ENCODE measurements at places on chromosomes 12 and 14.

DNA sequence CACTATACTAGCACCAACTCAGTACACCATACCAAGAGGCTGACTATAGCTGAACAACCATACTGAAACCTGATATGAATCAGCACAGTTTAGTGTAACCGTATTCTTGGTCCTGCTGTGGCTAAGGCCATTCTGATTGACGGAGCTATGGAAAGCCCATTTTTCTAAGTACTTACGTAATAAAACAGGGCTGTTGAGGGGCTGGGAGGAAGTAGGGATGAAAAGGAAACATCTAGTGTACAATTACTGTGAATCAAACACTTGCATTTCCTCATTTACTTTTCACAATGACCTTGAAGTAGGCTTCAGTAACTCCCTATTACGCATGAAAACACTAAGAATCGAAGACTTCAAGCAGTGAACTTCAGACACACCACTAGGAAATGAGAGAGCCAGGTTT lies 198.2 kb downstream of the BTG1 start:
- no peak for DNase-seq

DNA sequence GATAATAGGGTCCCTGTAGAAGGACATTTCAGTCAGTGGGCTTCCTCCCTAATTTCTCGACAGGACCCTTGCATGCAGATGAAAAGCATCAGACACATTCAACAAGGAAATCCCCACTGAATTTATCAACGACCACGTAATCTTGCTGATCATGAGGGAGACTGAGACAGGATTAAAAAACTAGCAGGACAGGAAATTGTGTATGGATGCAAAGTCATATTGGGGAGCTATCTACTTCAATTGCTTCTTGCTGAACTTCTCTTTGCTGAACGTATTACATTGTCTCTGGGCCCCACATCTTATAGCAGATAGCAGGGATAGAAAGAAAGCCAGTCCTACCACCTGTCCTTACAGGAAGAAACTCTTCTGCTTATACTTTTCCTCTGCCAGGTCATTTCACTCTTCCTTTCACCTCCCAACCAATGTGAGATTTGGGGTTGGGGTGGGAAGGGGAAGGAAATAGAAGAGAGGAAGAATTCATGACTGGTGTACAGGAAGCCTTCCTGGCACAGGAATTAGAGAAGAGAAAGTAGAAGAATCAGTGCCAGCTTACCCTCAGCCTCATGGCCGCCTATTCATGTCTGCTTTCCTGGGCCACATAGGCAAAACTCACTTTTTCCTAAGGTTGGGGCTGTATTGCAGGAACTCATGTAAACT lies 333.3 kb downstream of the ZFP36L1 start:
- no peak for DNase-seq

- DNase-seq, result no peak
These were observed 12.4 kb upstream of the NRXN3 start for GRCh38 chr14:78157494-78158437.

DNA sequence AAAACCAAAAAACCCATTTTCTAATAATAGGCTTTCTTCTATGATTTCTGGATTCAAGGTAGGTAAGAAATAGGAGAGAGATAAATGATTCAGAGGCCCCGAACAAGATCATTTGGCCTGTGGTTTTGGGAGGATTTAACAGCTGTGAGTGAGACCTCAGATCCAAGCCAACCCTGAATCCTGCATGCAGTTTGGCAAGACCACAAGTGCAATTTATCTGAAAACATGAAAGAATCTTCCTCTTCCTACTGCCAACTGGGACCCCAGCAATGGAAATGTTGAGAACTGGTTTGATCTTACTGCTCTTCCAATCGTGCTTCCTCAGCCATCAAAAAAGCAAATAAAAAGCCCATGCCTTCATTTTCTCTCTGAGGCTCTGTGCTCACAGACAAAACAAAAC lies 519.7 kb upstream of the TBX3 start:
- no peak for DNase-seq

- no peak for DNase-seq
These were observed 51.3 kb downstream of the LRCOL1 start for GRCh38 chr12:132558861-132559623.

DNA sequence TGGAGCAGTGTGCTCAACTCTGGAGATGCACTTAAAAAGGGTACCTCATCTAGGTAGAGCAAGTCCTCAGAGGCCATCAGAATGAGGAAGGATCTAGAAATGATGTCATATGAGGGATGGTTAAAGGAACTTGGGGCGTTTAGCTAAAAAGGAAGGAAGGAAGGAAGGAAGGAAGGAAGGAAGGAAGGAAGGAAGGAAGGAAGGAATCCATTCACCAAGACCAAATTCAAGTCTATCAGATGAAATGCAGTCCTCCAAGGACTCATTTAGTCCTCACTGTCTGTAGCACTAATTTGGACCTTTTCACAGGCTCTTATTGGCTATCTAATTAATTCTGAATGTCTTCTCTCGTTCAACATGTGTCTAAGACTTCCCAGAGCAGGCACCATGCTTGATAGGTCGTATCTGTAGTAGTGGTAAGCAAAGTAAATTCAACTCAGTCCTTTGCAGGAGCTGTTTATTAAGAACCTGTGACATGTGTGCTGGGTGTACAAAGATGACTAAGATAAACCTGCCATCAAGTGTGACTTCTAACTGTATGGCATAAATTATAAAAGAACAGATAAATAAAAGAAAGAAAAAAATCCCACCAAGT lies 63.5 kb downstream of the LLPH start:
- DNase-seq, result no peak

- peak; percentile 38 for DNase-seq
These were observed 335.1 kb downstream of the DUSP6 start for GRCh38 chr12:89016970-89017778.

GRCh38 chr14:73452341-73453186 lies 5.8 kb downstream of the NUMB start:
- DNase-seq, result no peak

- DNase-seq, result no peak
These were observed 116.6 kb downstream of the TSPAN9 start for GRCh38 chr12:3193755-3194154.

- no peak for DNase-seq
These were observed 219.3 kb upstream of the EEA1 start for GRCh38 chr12:93148412-93148811.

- DNase-seq, result no peak
These were observed 1048.2 kb downstream of the SLC16A7 start for GRCh38 chr12:60644076-60644475.

DNA sequence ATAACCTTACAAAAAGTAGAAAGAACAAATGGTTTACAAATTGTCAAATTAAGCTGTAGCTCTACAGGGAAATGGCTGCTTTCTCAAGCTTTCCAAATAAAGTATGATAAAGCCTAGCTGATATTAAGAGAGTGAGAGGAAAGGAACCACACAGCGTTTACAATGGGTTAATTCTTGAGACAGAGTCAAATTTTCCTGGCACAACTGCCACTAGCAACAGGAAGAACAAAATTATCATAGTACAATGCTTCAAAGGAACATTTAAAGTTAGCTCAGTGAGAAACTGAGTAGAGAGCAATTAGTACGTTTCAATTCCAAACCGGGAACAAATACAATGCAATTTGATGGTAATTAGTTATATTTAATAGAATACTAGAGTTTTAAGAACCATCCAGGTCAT lies 116.0 kb downstream of the PPP1R12A start:
- no peak for DNase-seq

DNA sequence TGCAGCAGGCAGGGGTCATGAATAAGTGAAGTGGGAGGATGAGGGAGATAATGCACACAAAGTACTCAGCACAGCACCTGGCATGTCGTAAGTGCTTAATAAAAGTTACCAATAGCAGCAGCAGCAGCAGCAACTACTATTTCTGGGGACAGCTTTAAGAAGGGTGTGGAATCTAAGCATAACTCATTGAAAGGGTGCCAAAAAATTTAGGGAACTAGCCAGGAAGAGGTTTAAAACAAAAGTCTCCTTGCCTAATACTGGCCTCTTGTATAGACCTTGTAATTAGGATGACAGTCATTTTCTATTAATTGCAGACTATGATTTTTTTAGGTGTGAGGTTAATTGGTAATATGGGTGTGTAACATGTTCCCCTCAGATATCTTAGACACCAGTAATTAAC lies 179.9 kb downstream of the PTPN11 start:
- no peak for DNase-seq

DNA sequence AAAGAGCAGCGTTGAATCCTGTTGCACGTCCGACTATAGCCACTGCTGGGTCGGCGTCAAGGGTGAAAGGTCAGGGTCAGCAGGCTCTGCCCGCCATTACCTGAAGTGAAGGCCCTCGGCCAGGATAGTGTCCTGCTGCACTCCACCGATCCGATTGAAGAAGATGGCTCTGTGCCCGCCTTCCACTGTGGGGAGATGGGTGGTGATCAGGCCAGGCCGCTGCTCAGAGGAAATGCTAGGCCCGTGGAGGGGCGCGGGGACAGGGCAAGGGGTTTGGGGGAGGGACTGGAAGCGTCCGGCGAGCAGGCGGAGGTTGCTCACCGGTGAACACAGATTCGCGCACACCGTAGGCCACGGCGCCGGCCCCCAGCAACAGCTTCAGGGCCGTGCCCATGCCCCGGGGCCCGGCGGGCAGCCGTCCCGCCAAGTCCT lies 352 bp downstream of the PHB2 start:
- peak; percentile 96 for DNase-seq

- peak; percentile 69 for DNase-seq
These were observed 115.8 kb downstream of the DAD1 start for GRCh38 chr14:22472935-22473854.

DNA sequence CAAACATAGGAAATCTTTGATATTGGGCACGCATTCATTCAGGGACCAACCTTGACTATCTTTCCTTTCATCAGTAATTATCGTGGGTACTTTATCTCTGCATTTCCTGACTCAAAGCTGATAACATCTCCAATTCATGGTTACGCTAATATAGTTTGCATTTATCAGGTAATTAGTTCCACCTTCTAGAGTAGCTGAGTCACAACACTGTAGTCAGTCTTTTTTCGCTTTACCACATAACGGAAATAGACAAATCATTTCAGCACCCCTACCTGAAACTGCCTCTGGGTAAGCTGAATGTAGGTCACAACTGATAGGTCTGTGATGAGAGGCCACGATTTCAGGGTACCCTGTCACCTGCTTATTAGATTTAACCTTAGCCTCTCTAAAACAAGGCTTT lies 36.7 kb upstream of the IL22 start:
- DNase-seq, result no peak

GRCh38 chr12:124566997-124567672 lies at the start of gene NCOR2:
Gene NCOR2, minus strand, starts transcription at chr12:124567612. Its CDS starts 72,361 bp downstream, at chr12:124495251.
- peak; percentile 42 for DNase-seq

GRCh38 chr14:37546621-37547447 lies 48.2 kb downstream of the FOXA1 start:
- no peak for DNase-seq
